Activated T-cell treated with anti-CD3 and anti-CD28 coated beads, Interleukin-2, amount 50 U/mL, for 72 hours (primary cell): ENCODE measurements at places on chromosomes 16 and 17.
A peak's percentile ranks its signal among the peaks of the same experiment; 100 is the strongest.

DNA sequence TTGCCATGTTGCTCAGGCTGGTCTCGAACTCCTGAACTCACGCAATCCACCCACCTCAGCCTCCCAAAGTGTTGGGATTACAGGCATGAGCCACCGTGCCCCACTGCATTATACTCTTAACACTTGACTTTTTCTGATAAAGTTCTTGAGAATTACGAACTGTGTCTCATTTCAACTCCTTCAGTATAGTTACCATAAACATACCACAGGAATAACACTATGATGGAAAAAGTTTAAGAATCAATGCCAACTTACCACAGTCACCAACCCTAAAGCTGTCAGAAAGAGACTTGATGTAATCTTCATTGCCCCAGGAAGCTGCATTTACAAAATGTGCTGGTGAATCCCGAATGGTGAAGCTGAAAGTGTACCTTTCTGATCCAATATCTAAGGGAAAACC, 10.2 kb downstream of the MEIOB start:
- no peak for DNase-seq

GRCh38 chr16:81533175-81533507, 88.5 kb downstream of the CMIP start:
- DNase-seq, result no peak

GRCh38 chr17:14351493-14351892, 50.6 kb downstream of the HS3ST3B1 start:
- no peak for DNase-seq

DNA sequence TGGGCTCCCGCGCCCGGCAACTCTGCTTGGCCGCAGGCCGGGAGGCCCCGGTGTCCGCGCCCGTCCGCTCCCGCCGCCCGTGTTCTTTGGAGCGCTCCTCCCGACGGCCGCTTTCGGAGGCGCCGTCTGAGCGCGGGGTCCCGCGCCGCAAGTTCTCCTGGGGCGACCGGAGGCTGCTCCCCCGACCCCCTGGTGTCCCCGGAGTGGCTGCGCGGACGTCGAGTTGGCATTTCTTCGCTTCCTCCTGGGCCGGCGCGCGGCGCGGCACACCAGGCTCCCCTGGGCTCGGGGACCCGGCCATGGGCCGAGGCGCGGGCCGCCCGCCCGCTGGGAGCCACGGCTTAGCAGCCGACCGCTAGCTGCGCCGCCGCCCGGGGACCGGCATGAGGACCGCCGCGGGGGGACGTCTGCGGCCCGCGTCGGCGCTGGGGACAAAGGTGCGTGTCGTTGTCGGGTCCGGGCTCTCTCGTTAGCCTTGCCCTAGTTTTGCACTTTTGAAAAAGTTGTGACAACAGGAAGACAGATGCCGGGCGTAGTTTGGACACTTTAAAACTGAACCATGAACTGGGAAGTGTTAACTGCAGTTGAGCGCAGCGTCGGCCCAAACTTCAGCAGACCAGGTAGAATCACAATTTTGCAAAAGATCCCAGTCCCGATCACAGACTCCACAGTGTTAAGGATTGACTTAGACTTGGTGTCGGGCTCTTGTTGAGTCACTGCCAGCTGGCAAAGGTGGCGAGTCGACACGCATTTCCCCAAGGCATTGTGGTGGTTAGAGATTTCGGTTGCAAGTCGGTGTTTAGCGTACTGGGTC, 700 bp downstream of the UBN1 start:
- DNase-seq, result peak; percentile 48

DNA sequence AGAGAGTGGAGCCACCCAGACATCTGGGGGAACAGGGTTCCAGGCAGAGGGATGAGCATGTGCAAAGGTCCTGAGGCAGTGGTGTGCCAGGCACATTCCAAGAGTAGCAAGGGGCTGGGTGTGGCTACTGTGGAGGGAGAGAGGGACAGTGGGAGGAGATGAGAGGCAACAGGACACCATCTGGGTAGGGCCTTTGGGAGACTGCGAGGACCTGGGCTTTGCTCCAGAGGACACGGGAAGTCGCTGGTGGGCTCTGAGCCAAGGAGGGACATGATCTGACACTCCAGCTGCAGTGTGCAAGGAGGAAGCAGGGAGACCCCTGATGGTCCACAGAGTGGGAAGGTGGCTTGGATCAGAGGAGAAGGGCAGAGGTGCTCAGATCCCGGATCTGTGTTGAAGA, 56.7 kb upstream of the MED9 start:
- no peak for DNase-seq

GRCh38 chr17:17180141-17180603, 26.0 kb downstream of the PLD6 start:
- peak; percentile 38 for DNase-seq

DNA sequence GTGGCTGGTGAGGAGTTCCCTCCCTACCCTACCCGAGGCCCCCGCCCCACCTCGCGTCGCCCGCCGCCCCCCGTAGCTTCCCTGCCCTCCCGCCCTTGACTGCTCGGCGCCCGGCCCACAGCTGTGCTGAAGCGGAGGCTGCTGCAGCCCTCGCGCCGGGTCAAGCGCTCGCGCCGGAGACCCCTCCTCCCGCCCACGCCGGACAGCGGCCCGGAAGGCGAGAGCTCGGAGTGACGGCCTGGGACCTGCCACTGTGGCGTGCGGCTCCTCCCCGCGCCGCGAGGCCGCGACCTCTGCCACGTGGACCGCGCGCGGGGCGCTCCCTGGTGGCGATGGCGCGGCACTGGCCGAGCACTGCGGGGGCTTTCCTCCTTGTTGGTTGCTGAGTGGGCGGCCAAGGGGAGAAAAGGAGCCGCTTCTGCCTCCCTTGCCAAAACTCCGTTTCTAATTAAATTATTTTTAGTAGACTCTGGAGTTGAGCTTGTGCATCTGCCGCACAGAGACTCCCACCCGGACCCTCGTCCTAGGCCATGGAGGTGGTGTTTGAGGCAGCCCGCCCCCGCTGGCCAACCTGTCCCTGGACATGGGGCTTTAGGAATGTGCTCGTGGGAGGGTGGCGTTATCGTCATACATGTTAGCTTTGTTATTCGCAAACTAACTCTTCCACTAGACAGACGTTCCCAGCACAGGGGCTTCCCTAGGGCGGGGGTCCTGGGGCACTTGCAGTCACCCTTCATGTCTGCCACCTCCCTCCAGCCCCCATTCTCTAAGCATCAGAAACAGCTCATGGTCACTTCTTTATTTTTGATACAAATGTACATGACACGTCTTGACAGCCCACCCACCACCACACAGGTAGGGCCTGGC, 4.4 kb downstream of the TP53I13 start:
- peak; percentile 81 for DNase-seq

DNA sequence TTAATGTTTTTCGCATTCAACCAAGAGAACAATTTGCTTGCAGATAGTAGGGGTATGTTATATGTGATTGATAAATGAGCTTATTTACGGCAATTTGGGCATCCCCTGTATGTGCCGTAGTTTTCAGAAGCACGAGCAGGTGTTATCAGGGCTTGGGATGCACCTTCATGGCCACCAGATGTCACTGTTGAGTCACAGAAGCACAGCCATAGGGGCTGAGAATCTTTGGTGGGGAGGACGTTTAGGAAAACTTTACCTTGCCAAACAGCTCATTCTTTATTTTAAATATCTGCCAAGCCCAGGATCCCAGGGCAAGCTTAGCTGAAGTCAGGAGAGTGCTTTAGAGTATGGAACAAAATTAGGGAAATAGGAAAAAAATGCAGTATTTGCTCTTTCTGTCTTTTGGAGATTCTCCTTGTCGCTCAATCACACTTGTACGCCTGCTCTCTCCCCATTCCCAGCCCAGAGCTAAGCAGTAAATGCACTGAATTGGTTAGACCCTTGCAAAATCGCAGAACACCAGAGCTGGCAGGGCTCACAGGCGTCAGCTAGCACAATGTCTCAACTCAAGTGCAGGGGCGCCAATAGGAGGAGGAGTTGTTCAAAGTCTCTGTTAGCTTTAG, 93.6 kb upstream of the MPHOSPH6 start:
- peak; percentile 42 for DNase-seq

- DNase-seq, result peak; percentile 76
These were observed 658 bp downstream of the TNFRSF12A start for GRCh38 chr16:3020604-3021448.

GRCh38 chr16:68422396-68422960, 25.8 kb downstream of the SMPD3 start:
- no peak for DNase-seq

- DNase-seq, result no peak
These were observed 7.5 kb downstream of the TENT4B start for GRCh38 chr16:50160495-50161164.

DNA sequence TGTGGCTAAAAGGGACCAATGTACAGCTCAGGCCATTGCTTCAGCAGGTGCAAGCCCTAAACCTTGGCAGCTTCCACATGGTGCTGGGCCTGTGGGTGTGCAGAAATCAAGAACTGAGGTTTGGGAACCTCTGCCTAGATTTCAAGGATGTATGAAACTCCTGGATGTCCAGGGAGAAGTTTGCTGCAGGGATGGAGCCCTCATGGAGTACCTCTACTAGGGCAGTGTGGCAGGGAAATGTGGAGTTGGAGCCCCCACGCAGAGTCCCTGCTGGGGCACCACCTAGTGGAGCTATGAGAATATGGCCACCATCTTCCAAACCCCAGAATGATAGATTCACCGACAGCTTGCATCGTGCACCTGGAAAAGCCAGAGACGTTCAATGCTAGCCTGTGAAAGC, 13.0 kb downstream of the EFCAB5 start:
- no peak for DNase-seq

GRCh38 chr17:32912218-32912897, 15.6 kb upstream of the TMEM98 start:
- no peak for DNase-seq

DNA sequence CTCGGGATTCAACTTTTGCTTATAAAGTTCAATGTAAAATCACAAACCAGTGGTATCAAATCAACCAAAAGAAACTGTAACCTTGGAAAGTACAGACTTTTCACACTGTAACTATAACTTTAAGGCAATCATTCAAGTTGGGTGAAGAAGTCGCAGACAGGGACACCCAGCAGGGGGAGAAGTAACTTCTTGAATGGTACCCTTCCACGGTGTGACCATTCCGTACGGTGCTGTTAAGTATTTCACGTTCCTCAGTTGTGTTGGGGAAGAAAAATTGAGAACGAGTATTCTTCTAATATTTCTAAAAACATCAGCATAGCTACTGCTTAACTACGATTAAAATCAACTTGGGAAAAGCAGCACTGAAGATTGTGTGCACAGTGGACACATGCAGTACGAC, 55.8 kb downstream of the MYH10 start:
- no peak for DNase-seq

- DNase-seq, result no peak
These were observed 849 bp upstream of the SOX15 start for GRCh38 chr17:7590743-7591142.

DNA sequence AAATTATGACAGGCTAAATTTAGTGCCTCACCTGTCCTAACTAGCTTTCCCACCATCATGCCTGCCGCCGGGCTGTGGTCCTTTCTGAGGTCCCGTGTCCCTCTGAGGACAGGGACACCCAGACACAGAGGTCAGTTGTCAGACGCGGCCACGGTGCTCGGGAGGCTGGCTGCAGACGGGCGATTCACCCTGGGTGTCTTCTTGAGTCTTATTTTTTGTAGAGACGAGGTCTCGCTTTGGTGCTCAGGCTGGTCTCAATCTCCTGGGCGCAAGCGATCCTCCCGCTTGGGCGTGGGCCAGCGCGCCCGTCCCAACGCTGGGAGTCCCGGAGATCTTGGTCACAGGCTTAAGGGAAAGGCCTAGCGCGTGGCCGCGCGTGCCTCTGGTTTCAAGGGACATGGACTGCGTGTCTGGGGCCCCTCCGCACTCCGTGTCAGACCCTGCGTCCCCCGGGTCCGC, 797 bp upstream of the RAB11FIP3 start:
- no peak for DNase-seq

- no peak for DNase-seq
These were observed 119.8 kb downstream of the CCT6B start for GRCh38 chr17:34841467-34841866.

DNA sequence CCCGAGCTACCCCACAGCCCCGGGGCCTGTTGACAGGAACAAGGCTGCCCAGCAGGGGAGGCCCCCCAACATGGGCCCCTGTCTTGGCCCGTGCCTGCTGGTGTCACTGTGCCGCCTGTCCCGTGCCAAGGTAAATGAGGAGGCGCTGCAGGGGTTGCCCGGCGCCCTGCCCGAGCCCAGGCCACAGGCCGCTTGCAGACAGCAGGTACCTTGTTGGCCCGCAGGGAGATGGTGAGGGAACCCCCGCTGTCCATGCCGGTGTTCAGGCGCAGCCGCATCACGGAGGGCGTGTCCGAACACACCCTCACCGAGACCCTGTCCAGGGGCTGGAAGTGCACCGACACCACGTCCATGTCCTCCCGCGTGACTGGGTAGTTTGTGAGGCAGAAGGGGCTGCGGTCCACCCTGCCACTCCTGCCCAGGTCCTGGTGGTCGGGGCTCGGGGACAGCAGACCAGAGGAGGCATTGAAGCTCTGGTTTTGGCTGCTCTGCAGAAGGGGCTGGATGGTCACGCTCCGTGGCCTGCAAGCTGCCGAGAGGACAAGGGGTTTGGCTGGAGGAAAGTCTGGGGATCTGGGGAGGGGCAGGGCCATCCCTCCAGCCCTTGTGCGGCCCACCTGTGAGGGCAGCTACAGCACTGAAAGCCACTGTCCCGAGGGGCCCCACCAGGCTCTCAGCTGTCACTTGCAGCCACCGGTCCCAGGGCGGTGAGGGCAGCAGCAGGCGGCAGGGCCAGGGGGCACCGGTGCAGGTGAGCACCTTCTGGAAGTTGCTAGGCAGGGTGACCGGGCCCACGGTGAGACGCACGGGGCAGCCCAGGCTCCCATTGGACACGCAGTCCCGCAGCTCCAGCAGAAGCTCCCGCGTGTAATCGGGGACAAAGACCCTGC, 5.6 kb downstream of the PGAP6 start:
- DNase-seq, result no peak

- no peak for DNase-seq
These were observed 25.5 kb downstream of the GRB7 start for GRCh38 chr17:39763051-39763820.

DNA sequence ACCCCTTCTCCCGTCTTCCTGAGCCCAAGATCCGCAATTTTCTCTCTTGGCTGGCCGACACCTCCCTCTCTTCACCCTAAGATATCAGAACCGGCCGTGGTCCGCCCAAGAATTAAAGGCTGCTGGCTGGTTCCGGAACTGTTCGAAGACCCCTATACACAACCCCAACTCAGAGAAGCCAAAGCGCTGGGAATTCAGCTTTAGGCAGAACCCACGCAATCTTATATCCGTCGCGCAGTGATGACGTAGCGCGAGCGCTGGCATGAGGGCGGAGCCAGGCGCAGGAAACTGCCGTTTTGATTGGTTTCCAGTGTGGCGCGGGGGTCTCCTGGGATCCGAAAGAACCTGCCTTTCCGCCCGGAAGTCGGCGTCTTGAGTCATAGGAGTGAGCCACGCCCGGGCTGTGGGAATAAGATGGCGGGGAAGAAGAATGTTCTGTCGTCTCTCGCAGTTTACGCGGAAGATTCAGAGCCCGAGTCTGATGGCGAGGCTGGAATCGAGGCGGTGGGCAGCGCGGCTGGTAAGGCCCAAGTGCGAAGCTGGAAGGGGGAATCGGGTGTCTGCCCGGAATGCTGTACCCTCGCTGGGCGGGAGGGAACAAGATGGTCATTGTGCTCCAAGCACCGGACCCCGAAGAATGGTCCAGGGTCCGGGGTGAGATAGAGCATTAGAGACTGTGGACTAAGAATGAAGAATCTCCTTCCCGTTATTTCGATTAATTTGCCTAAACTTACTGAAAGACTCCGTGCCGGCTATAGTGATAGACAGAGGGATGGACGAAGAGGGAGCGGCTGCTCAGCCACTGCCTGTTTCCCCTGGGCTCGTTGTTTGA, at the start of the genes RECQL5 and SAP30BP:
TSS of gene RECQL5 (minus strand) at position 196 of the 832 bp plus-strand sequence. CDS start 597 bp downstream, outside the sequence.
TSS of gene SAP30BP (plus strand) at position 380 of the 832 bp plus-strand sequence. CDS start at position 415, 35 bp downstream.
- peak; percentile 96 for DNase-seq
